Left hindlimb (tissue), 1 donor: ENCODE measurements at places on chromosomes 13 and 19.

- no peak for DNase-seq
Observed at GRCh38 chr19:12943437-12944044, 2.1 kb upstream of the RAD23A start.

- no peak for DNase-seq
Observed at GRCh38 chr19:31537136-31537535, 187.9 kb upstream of the TSHZ3 start.

GRCh38 chr19:33279430-33280350 is 22.6 kb downstream of the CEBPA start:
- no peak for DNase-seq

GRCh38 chr13:36629057-36629385 is 44.8 kb upstream of the SERTM1 start:
- DNase-seq: no peak

GRCh38 chr19:19443902-19444680 is 38.6 kb downstream of the GATAD2A start:
- DNase-seq: no peak

GRCh38 chr13:46318986-46319385 is 68.1 kb downstream of the RUBCNL start:
- no peak for DNase-seq

- no peak for DNase-seq
Observed at GRCh38 chr13:110278859-110279258, 28.1 kb downstream of the COL4A1 start.

DNA sequence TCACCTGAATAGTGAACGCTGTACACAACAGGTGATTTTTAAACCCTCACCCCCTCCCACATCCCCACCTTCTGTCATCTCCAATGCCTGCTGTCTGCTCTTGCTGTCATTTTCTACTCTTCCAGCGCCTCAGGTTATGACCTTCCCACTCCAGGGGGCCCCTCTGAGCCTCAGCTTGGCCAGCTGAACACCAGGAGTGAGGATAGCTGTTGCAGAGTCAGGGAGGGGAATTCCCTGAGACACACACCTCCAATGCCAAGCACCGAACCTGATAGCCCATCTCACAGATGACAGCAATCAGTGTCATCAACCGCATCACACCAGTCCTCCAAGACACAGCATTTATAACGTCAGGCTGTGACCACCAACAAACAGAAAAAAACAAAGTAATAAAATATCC is 193.5 kb downstream of the ZNF536 start:
- DNase-seq: no peak

DNA sequence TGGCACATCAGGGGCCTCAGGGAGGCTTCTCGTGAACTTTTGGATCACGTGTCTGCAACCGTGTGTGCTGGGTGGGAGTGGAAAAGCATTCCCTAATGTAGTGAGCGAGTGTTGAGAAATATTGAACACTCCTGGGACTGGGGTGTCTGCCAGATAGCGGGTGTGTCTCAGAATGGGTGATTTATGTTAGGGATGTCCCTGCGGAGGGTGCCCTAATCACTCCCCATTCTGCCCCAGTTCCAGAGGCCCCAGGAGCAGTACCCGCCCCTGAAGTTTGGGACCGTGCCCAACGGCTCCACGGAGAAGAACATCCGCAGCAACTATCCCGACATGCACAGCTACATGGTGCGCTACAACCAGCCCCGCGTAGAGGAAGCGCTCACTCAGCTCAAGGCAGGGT is 24.2 kb upstream of the GRWD1 start:
- DNase-seq: no peak

DNA sequence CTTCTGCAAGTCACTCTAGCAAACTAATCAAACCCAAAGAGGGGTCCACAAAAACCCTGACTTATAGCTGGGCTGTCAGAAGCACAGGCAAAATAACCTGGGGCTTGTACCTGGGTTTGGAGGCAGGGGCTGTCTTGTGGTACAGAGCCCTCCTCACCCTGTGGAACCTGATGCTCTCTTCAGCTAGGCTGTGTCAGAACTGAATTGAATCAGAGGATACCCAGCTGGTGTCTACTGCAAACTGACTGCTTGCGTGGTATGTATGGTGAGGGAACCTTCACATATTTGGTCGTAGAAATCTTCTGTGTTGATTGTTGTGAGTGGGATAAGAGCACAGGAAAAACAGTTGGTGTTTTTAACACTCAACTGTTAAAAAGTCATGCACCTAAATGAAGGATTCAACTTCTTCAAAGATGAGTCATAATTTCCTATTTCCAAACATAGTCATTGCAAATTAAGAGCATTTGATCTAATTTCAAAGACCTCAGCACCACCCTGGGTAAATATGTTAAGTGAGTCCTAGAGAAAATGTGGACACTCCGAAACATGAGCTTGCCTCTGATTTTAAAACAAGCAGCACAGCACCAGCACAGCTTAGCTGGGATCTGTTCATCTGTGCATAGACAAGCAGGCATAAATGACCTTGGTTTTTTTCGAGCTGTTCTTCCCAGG is 840.2 kb downstream of the UQCRFS1 start:
- no peak for DNase-seq

DNA sequence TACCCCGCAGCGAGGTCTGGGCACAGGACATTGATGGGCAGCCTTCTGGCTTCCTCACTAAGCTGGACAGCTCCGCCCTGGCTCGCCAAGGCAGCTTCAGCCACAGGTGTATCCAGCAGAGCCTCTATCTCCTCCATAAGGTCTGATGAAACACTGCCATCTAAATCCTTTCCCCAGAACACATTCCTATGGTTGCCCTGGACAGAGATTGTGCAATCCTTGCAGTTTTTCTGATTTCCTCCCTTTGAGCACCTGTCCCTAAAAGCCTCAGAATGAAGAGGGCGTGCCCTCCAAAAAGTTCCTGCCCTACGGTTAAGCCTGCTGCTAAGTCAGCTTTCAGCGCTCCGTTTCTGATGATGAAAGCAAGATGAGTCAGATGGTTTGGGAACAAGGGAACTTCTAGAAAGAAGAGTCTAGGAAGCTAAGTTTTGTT is 21.0 kb downstream of the CLEC4M start:
- DNase-seq: no peak

- no peak for DNase-seq
Observed at GRCh38 chr13:73610799-73611592, 523.2 kb downstream of the KLF12 start.

DNA sequence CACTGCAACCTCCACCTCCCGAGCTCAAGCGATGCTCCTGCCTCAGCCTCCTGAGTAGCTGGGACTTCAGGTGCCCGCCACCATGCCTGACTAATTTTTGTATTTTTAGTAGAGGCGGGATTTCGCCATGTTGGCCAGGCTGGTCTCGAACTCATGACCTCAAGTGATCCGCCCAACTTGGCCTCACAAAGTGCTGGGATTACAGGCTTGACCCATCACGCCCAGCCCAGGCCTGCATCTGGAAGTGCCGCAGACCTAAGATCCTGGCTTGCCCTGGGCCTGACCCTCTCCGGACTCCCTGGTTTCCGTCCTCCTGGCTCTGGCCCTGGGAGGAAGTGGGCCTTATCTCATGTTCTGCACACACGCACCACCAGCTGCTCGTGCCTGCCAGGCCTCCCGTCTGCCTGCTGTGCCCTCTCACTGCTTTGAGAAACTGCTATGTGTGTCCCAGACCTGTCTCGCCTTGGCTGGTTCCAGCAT is 4.7 kb upstream of the PTGIR start:
- DNase-seq: no peak

DNA sequence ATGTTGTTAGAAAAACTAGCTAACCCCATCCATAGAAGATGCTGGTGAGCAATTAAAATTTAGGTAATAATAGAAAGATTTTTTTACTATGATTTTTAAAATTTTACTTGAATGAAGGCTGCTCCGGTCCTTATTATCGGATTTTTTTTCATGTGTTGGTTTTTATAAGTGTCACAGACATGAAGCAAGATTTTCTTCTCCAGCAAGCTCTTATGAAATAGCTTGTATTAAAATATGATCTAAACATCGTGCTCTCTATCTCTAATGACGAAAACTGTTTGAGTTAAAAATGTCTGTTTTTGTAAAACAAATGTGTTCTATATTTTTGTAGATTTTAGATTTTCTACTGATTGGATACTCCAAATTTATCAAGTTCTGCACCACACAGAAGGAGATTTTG is 339.6 kb downstream of the ZNF536 start:
- no peak for DNase-seq

GRCh38 chr13:105364191-105364590 is 1171.3 kb downstream of the EFNB2 start:
- DNase-seq: no peak

DNA sequence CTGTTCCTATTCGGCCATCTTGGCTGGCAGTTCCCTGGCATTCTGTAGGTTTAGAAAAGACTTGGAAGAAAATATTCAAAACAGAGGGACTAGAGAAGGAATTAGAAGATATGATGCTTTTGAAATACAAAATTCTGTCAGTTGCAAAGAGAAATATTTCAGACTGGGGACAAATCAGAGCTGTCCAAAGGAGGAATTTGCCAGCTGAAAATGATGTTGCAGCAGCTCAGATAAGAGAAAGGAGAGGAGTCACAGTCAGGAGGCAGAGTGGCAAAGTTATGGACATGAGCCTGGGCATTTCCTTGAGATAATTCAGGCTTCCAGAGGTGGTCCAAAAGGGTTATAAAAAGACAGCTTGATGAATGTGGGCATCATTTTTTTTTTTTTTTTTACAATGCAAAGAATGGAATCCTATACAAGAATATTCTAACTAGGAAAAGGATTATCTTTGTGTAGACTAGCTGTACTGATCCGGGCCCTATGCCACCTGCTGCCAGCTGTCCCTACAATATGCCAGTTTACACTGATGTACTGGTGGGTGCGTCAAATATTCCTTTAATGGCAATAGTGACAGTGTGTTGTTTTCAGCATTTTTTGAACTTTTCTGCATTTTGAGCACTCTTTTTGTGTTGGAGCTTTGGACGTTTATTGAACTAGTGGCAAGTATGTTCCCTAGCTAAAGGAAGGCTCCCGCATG is 31.8 kb upstream of the CBY2 start:
- DNase-seq: no peak

DNA sequence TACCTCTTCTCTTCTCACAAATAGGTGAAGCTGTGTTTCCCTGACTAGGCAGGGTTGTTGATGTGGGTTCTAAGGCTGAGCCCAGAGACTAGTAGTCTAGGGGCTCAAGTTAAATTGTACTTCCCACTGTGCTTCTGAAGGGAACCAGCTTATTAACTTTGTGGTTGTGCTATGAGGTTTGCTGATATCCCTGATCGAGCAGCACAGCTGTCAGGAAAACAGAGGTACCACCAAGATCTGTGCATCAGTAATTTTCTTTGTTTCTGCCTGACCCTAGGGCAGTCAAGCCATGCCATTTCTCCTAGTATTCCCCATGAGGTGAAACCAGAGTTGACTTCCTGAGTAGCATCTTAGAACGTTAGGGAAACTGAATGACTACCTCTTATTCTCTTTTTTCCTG is 853.8 kb upstream of the MIR17HG start:
- DNase-seq: no peak

GRCh38 chr19:42140125-42140754 is 8.0 kb upstream of the POU2F2 start:
- peak; percentile 76 for DNase-seq

- DNase-seq: no peak
Observed at GRCh38 chr13:107099661-107100060, 531.7 kb upstream of the ARGLU1 start.

- no peak for DNase-seq
Observed at GRCh38 chr19:14683439-14683838, 6.4 kb upstream of the ZNF333 start.

GRCh38 chr13:44306371-44307192 is 67.0 kb upstream of the SERP2 start:
- DNase-seq: peak; percentile 83

- DNase-seq: no peak
Observed at GRCh38 chr13:96104516-96104915, 14.6 kb downstream of the HS6ST3 start.

- DNase-seq: peak; percentile 49
Observed at GRCh38 chr13:52366291-52366690, 39.7 kb downstream of the THSD1 start.

DNA sequence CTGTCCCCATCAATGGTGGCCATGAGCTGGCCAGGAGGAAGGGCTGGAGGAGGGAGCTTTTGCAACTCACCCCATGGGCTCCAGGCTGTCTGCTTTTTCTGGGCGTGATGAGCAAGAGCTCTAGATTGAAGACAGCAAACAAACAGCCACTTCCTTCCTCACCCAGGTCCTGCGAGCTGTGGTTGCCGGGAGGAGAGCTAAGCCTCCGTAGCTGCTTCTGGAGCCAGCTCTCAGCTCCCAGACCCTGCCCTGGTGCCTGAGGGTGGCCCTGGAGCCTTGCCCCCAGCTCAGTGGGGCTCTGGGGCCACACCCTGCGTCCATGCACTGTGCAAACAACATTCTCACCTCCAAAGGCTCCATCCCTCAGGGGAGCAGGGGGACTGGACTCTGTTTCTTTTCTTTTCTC is 6.2 kb downstream of the MYO1F start:
- no peak for DNase-seq

DNA sequence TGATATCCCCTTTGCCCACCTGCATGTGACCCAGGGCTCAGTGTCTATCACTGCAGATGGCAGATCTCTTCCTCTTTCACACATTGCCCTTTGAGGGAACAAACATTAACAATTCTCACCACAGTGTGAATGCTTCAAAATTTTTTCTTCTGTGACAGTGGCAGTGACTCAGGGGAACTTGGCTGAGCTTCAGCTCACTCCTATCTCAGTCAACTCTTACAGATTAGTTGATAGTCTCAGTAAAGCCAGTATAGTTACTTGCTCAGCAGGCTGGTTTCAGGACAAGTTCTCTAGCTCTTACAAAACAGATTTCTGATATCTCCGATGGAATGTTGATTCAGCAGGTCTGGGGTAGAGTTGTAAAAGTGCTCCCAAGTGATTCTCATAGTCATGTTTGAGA is 166.9 kb downstream of the DLEU7 start:
- no peak for DNase-seq

DNA sequence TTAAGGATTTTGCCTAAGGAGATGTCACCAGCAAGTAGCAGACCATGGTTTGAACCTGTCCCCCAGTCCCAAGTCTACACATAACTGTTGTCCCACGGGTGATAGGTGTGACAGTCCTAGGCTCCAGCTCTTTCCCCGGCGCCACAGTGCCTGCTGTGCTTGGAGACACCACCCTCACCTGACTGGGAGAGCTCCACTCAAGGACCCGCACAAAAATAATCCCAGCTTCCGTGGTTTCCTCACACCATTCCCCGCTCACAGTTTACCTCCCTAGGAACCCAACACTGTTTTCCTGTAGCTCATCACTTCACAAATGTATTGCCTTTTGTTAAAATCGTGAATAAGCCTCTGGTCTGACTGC is 19.8 kb upstream of the RASA3 start:
- DNase-seq: peak; percentile 11

DNA sequence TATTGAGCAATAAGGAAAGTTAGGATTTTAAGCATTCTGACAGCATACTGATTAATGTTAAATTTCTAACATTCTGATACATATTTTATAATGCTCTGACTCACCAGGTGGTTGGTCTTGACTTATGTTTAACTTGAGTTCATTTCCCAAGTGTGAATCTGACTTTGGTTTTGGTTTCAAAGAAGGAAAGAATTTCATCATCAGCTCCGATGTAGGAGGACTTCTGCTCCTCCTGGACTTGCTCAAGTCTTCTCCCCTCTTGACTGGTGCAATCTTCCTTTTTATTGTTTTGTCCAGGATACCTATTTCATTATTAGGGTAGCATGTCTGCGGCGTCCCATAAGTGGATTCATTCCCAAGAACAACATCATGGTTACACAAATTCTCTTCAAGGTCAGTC is 141.3 kb downstream of the RNF17 start:
- DNase-seq: no peak

- no peak for DNase-seq
Observed at GRCh38 chr19:6718741-6719539, 1.5 kb downstream of the C3 start.
